ENCODE measurements at places on chromosomes 7 and 10.

DNA sequence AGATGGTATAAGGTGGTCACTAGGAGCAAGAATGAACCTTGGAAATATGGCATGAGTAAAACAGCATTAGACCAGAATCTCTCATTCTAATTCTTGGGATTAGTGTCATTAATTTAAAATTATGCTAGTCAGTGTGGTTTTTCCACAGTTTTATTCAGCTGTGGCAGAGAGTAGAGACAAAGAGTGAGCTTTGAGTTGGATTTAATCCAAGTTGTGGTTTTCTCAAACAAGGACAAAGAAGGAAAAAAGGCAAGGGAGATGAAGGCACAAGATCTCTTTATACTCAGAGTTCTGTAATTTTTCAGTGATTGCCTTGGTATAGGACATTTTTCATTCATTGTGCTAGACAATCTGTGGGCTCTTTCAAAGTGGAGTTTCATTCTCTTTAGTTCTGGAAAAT is 28.2 kb upstream of the AKAP9 start:
- no peak for DNase-seq

GRCh38 chr10:62155054-62155680 is 113.5 kb downstream of the RTKN2 start:
- no peak for DNase-seq

DNA sequence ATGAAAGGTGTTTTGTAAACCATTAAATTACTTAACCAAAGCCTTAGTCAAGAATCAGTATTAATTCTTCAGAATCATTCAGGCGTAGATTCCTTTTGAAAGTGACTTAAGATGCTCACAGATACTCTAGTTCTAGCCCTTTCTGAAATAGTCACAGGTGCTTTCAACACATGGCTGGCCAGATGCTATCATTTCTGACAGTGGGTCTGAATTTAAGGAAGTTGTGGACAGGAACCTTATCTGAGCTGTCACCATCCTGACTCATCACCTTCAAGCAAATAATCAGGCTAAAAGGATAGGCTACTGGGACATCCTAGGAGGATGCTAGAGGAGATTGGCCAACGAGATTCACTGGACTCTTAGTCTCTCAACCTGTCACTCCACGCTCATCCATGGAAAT is 501.5 kb downstream of the LRMDA start:
- DNase-seq: no peak

- no peak for DNase-seq
These were observed 15.6 kb upstream of the PBLD start for GRCh38 chr10:68348265-68348741.

DNA sequence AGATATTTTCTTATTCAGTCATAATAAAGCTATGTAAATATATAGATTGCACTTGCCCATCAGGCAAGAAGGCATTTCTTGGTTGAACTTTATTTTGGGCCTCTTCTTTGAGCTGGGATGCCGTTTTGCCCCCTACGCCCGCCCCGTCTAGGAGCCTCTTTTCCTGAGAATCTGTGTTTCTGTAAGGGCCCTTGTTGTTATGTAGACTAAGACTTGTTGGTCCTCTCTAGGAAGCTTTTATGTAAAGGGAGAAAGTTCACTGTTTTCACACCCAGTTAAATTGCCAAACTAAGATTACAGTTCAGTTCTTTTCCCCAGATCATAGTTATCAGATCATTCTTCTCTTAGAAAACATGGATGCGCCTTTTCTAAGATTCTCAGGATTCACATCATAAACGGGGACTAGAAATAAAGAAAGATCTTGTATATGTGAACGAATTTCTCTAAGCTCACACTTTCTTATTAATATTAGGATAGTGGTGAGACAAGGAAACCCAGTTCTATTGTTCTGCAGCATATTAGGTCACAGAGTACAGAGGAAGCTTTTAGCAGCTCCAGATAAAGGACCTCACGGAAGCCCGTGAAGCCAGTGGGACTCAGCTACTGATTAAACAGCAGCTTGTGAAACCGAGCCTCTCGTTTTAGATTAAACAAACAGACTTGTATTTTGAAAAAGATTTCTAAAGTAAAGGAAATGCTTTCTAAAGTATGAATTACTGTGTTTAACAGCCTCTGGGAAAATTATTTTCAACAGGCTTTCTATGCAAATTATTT is 3.8 kb downstream of the LMTK2 start:
- peak; percentile 40 for DNase-seq

DNA sequence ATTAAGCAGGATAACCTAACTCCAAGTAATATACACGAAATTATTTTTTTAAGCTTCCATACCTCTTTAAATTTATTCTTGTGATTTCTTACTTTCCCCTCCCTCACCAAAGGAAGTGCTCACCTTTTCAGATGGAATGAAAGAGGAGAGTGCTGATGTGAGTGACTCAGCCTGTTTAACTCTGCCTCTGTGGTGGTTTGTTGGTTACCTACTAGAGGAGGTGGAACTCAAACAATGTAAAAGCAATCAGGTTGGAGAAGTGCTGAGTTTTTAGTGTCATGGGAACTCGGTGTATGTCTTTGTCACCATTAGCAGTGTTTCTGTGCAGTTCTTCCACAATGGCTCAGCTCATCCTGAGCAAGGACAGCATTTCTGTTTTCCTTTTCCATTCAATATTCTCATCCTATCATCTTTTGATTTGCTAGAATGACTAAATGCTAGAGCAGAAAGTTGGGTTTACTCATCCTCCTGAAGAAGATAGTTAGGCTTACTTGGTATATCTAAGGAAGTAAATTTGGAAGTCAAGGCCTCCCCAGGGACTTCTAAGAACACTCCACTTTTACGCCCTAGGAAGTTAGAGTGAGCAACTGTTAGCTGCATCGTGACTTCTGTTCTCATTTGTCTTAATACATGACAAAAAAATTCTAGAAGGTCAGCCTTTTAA is 6.0 kb downstream of the ADD3 start:
- DNase-seq: no peak

DNA sequence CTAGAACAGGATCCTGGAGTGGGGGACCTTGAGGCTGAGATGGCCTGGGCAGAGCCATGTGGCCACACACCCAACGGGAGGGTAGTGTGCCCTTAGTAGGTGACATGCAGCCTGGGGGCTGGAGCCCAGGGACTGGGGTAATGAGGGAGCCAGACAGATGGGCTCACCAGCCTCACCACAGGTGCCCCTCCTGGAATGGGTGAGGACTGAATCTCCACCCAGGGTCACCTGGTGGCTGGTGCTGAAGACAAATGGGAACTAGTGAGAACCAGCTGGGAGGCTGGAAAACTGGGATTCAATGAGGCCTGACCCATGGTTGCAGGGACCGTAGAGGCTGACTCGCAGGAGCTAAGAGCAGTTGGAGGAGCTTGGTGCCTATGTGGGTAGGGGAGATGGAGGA is 6.1 kb downstream of the ZP3 start:
- no peak for DNase-seq

DNA sequence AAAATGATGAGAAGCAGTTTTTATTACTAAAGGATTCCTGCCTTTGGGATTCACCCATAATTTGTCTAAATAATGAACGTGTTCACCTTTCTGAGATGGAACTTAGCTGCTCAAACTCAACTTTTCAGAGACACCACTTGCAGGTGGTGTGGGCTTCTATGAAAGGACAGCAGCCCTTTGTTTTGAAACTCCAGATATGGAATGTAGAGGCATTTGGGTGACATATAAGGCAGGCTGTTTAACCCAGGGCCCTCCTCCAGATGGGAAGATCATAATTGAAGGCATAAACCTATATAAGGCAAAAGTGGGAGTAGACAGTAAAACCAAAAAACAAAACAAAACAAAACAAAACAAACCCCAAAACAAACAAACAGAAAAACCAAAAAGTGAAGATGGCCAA is 11.9 kb upstream of the HUS1 start:
- DNase-seq: no peak

DNA sequence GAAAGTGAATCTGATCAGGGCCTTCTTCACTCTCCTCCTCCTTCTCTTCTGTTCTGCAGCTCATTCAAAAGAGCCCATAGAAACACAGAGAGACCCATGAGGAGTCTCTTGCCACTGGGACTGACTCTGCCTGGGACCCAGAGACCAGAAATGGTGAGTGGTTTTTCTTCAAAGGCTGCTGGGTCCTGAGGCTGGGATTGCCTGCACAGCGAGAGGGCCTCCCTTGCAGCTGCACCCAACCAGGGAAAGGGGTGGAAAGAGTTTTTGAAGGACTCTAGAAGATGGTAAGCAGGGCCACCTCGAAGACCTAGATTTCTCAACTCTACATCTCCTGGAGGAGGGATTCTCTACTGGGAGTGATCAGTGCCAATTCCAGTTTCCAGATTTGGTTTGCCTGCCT is 15.5 kb upstream of the HOXA13 start:
- no peak for DNase-seq

- DNase-seq: no peak
These were observed 376.9 kb upstream of the MYO3A start for GRCh38 chr10:25557136-25557535.

- no peak for DNase-seq
These were observed 17.5 kb downstream of the ZCCHC24 start for GRCh38 chr10:79427965-79428364.

GRCh38 chr10:100978121-100978900 is 9.0 kb downstream of the MRPL43 start:
- DNase-seq: no peak

- DNase-seq: peak; percentile 7
These were observed 83.1 kb downstream of the FZD1 start for GRCh38 chr7:91347290-91347689.

GRCh38 chr7:50584793-50585408 is 19.7 kb upstream of the DDC start:
- no peak for DNase-seq

DNA sequence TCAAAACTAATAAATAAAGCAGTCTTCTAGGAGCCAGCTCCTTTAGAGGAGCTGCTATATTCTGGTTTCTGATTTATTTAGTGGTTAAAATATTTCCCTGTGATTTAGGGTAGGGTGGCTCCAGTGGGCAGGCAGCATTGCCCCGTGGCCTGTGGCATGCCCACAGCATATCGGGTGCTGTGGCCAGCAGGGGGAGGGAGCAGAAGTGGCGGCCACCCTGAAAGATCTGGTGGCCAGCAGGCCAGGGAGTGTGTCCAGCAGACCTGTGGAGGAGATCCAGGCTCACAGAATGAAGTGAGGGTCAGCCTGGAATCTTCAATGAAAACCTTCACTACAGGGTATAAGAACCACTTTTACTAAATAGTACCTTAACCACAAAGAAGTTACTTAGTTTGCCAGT is 189.2 kb downstream of the TAX1BP1 start:
- no peak for DNase-seq

- DNase-seq: no peak
These were observed 475.4 kb downstream of the CNTNAP2 start for GRCh38 chr7:146591976-146592375.

GRCh38 chr10:62512732-62513475 is 138.7 kb downstream of the ZNF365 start:
- DNase-seq: no peak

- DNase-seq: no peak
These were observed 410.7 kb downstream of the POM121L12 start for GRCh38 chr7:53446170-53446569.

Data from globus pallidus (tissue), 1 donor.